ENCODE measurements at places on chromosomes 11 and 22.

- peak; percentile 78 for DNase-seq
These were observed 36.9 kb downstream of the F2 start for GRCh38 chr11:46755962-46756361.

GRCh38 chr22:43164636-43165035 lies 13.3 kb downstream of the TSPO start:
- no peak for DNase-seq

- DNase-seq: peak; percentile 64
These were observed 1.9 kb downstream of the NLRP6 start for GRCh38 chr11:279966-280705.

- DNase-seq: no peak
These were observed 168.2 kb downstream of the KIRREL3 start for GRCh38 chr11:126832387-126832786.

- DNase-seq: no peak
These were observed 1.1 kb upstream of the RIN1 start for GRCh38 chr11:66337103-66337899.

DNA sequence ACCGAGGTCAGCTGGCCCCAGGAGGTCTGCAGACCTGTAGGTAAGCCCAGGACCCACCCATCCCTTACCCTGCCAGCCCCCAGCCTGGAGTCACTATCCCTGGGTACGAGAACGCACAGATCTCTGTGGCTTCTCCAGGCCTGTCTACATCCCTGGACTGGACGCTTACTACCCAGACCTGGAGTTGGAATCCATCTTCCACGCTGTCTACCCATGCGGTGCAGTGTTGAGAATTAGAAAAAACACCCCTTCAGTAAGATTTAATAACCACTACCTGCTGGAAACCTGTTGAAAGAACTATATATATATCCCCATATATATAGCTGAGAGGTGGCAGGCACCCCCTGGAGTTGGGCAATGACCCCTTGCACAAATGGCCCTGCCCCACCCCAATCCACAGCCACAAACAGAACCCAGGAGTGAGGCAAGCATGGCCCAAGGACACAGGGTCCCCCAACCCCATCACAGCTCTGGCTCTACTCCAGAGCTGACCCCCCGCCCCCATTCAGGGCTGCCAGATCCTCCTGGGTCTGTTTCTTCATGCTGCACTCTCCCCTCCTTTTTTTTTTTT lies 17.7 kb upstream of the RGL4 start:
- no peak for DNase-seq

DNA sequence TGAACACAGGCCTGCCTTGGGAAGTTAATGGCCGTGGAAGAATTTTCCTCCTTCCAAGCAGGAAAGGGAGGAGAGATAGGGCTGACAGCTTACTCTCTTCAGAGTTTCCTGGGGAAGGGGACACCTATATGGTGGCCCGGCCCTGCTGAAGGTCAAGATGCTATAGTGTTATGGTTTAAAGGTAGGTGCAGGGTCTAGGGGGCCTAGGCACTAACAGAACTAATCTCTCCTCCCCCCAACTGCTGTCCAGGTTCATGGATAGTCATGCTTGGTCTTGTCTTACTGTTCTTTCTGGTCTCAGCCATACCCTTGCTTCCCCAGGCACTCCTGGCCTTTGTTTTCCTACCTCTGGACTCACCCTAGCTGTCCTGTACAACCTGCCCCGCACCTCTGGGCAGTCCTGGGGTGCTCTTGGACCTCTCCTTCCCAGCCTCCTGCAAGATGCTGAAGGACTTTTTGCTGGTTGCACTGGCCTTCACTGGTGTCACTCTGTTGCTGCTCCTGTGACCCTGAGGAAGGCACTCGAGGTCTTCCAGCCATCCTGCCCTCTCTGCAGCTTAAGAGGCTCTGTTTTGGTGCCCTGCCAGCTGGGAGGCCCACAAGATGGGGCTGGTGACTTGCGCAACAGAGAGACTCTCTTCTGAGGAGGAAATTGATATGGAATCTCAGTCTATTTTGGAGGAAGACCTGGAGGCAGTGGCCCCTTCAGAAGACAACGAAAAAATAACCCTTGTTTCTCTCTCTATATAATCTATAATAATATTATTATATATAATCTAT lies 17.9 kb downstream of the SEC14L3 start:
- peak; percentile 38 for DNase-seq

DNA sequence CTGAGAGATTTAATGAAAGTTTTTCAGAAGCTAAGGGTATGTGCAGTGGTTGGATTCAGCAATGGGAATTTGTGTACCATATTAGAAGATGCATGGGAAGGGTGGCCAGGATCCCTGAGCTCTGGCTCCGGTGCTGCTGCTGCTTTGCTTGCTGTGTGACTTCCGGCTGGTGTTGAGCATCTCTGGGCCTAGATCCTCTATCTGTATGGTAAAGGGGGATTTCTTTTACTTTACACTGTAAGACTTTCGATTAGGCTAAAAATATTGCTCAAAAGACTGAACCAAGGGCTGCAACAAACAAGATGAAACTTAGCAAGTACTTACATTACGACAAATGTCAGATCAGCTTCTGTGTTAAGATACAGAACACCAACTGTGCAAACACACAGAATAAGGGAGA lies 39.1 kb downstream of the XRRA1 start:
- no peak for DNase-seq

DNA sequence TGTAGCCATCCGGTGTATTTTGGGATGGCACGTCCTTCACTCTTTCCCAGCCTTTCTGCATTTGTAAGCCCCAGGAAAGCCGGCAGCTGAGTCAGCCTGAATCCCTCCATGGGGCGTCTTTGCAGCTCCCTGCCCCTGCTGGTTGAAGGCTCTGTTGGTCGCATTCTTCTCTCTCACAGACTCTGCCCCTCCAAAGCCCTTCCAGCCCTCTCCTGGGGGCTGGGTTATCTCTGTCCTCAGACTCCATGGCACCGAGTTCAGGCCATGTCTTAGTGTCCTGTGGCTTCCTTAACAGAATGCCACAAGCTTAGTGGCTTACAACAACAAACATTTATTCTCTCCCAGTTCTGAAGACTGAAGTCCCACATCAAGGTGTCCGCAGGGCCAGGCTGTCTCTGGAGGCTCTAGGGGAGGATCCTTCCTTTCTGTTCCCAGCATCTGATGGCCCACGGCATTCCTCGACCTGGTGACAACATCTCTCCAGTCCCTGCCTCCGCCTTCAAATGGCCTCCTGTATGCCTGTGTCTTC lies 62.2 kb downstream of the BCR start:
- peak; percentile 44 for DNase-seq

DNA sequence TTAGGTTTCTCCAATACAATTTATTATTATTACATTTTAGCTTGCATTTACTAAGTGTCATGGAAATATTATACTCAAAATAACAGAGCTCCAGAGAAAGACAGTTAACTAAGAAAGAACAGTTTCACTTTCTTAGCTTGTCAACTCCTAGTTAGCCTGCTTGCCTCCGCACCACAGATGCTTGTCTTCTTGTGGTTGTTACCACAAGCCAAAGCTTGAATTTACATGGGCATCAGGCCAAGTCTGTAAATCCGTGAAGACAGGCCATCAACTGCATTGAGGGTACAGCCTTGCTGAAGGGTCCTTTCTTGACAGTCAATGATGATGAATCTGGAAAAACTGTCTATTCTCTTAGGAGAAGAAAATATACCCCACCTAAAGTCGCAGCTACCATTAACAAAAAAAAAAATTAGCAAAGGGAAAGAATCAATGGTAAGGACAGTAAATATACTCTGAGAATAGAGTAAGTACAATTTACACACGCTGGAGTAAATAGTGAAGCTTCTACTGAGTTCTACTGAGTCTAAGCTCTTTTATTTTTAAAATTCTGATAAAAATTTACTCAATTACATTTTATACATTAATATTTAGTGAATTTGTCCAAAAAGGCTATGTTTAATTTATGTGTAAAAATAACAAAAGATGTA lies 15.6 kb upstream of the DENND5A start:
- DNase-seq: peak; percentile 95

DNA sequence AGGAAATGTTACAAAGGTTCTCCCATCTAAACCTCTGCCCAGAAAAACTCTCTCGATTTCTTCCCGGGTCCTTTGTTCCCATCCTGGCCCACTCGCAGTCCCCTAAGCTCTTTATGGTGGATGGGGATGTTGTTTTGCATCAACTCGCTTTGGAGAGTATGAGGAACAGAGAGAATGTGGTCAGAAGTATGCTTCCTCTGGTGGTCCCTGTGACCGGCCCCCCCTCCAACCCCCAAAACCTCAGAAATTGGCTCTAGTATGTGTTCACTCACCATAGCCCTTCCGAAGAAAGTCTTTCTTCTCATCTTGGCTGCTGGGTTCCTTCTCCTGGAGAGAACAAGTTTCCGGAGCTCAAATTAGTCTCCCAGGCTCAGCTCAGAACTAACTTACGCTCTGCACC lies 54.4 kb downstream of the GRAMD1B start:
- peak; percentile 35 for DNase-seq

DNA sequence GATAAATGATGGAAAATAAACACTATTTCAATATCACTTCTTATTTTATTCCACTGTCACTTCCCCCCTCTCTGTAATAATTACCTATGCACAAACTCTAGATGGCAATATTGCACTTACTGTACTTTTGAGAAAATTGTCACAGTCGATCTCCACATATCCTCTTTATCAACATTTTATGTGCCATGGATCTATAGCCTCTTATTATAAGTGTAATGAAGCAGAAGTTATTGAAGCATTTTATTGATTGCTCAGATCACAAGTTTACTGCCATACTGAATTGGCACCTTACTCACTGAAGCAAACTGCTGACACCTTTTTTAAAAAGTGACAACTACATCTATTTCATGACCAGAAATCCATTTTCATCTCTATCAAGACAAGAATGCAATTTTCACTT lies 133.4 kb downstream of the DCDC1 start:
- peak; percentile 27 for DNase-seq

- DNase-seq: no peak
These were observed 194.5 kb downstream of the ADAMTS15 start for GRCh38 chr11:130642994-130643393.

- peak; percentile 59 for DNase-seq
These were observed 579 bp downstream of the PICALM start for GRCh38 chr11:86068138-86068871.

- peak; percentile 96 for DNase-seq
These were observed 21.4 kb upstream of the PACSIN2 start for GRCh38 chr22:43036282-43036829.

DNA sequence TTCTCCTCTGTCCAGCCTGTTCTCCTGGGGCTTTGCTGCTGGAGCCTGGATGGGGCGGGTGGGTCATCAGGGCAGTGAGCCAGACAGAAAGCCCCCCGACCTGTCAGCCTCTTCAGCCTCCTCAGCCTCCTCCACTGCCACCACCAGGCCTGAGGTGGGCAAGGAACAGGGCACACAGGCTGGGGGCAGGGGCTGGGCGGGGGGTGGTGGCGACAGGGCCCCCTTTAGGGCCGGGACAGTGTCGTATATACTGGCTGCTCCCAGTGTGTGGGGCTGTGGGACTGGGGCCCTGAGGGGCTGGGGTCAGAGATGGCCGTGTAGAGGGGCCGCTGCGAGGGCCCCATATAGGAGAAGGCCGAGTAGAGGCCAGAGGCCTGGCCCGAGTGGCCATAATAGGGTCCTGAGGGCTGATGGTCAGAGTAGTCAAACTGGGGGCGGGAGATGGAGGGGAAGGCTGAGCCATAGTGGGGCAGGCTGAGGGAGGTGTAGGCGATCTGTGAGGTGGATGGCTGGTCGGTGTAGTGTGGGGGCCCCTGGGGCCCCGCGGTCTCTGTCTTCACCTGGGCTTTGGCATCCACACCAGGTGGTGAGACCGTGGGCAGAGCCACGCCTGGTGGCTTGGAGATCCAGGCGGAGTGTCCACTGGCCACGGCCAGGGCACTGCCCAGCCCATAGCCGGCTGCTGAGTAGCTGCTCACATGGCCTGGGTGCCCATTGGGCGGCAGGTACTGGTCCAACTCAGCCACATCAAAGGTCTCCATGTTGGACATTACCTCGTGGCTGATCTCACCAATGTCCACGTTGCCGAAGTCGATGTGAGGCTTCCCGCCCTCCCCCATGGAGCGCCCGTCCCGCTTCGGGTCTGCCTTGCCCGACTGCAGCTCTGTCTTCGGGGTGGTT lies 10.8 kb downstream of the SOX10 start:
- DNase-seq: no peak

DNA sequence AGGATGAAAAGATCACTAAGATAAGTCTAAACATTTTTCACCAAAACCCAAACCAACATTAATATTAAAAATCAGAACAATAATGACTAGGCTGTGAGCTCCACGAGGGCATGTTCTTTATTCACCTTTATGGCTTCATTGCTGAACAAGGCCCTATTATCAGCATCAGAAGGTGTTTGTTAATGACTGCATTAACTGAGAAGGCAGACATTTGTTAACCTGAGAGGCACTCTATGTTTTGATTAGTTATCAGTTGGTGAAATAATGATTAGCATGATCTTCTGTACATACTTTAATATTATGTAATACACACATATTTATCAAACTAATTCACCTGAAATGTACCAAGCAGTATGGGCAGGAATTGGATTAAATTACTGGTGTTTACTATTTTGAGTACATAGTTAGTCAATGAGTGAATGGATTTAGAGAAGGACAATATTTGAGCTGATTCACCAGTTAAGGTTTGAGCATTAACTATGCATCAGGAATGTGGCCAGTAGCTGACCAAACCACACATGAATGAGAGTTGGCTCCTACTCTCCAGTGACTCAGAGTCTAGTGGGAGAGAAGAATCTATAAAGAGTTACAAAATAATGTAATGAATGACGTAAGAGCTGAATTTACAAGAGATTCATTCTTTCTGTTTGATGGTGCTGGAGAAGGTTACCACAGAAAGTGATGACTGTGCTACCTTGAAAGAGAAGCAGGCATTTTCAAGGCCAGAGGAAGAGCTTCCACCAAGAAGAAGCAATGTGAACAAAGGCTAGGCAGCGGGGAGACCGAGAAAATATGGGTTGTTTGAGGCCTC lies 6.7 kb downstream of the IL18 start:
- DNase-seq: no peak

- no peak for DNase-seq
These were observed 18.9 kb downstream of the MYRF start for GRCh38 chr11:61771195-61771894.

DNA sequence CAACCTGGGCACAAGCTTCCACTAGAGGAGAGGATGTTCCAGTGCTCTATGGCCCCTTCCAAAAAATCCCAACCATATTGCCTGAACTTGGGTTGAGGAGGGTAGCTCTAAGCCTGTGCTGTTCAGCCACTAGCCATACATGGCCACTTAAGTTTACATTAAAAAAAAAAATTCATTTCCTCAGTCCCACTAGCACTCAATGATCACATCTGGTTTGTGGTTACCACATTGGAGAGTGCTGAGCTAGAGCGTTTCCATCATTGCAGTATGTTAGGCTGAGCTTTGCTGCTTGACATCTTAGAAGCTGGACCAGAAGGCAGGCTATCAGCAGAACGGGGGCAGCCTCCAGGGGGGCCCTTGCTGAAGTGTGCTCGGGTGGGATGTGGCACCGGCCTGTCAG lies 43.5 kb upstream of the CYP2D6 start:
- DNase-seq: no peak

DNA sequence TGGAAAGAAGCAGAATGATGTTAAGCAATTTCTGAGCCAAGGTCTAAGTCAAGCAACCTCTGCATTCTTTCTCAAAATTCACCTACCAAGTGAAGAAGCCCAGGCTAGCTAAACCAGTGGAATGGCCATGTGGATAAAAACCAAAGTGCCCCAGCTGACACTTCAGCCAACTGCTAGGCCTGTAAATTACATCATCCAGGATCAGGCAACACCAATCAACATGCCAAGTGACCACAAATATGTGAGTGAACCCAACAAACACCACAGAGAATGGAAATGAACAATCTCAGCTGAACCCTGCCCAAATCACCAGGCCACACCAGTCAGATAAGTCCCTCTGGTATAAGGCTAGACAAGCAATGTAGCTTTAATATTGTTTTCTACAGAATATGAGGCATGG lies 25.1 kb upstream of the FJX1 start:
- no peak for DNase-seq

GRCh38 chr11:35152575-35152974 lies 13.6 kb downstream of the CD44 start:
- DNase-seq: no peak
